Activated T-cell treated with anti-CD3 and anti-CD28 coated beads, Interleukin-2, amount 50 U/mL, for 4 hours (primary cell): ENCODE measurements at places on chromosomes 2 and 18. TPM values are rescaled to one million over a fixed set of nuclear protein-coding genes. Genes with fewer than 3 reads are reported as not detected.

DNA sequence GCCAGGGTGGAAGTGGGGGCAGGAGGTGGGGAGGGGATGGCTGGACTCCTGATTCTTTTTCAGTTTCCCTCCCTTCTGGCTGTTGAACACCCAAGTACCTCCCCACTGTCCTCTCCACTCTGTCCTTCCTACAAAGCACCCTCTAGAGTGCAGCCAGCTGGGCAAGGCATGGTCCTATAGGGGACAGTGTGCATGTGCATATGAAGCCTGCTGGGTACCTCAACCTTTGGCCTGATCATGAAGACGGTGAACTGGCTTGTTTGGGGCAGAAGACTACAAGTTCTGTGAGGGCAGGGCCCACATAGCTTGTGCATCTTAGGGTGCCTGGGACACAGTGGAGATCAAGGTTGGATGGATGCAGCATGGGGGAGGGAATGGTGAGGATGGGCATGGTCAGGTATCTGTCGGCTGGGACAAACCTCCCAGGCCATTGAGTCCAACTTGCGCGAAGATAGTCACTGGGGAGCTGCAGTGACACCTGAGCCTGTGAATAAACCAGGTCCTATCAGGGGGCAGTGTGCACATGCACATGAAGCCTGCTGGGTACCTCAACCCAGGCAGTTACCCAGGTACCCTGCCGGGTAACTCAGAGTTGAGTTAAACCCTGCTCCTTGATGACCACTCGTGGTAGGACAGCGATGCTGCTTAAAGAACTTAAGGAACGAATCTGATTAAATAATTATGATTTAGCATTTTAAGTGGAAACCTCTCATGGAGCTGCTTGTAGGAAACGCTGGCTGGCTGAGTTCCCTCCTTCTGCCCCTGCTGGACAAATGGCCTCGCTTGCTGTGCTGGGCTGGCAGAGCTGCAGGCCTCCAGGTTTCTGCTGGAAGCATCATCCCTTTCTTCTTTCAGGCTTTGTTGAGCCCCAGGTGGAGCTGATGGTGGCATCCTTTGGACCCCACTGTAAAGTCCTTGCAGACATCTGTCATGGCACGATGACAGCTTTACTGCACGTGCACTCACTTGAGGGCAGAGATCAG is 84.0 kb downstream of the POLR1A start:
- no peak for DNase-seq

DNA sequence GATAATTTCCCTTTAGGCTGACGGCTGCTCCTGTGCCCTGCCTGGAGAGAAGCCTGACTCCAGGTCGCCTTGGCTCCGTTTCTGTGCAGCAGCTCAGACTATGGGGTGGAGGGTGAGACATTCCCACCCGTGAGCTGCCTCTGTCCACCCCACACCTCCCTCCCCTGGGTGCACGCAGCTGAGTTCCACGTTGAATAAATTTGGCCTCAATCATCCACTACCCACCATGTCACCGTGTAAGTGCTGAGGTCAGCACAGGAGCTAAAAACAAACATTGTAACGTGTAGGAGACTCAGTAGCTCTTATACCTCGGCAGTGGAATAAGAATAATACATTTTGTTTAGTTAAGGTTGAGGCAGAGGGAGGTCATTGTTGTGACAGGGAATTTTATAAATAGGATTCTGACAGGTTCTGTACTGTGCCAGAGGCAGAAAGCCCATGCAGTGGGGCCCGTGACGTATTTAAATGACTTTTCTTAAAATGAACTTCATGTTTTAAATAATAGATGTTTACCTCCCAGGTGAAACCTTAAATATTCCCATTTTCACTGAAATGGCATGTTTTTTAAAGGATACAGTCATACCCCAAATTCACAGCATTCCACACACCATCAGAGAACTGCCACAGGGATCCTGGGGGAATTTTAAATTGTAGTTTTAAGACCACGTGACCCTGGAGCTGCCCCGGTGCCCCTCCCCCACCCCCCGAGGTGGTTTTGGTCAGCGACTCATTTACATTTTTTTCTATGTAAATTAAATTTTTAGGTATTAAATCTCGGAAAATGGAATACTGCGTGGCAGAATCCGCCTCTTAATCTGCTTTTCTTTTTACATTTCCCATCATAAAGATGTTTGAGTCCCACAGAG is 50.2 kb downstream of the NFATC1 start:
- DNase-seq: no peak

- no peak for DNase-seq
Measured at GRCh38 chr18:38843291-38843690, 1277.7 kb upstream of the CELF4 start.

- DNase-seq: no peak
Measured at GRCh38 chr2:163471947-163472346, 263.9 kb downstream of the FIGN start.

GRCh38 chr2:107137706-107138105 is 251.7 kb upstream of the ST6GAL2 start:
- DNase-seq: no peak

DNA sequence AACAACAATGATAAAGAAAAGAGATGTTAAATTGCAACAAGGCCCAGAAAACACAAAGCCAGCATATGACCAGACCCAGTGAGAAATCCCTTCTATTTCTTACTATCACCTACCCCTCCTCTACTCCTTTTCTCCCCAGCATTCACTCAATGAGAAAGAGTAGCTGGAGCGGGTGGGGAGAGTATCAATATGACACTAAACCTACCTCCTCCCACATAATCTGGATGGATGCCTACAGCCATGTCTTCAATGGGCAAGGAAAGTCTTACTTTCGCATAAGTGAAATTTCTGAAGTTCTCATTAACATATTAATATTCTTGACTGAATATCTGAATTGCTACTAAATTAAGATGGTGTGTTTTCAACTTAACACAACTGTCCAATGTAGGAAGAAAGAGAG is 78.2 kb downstream of the AFF3 start:
- DNase-seq: no peak

DNA sequence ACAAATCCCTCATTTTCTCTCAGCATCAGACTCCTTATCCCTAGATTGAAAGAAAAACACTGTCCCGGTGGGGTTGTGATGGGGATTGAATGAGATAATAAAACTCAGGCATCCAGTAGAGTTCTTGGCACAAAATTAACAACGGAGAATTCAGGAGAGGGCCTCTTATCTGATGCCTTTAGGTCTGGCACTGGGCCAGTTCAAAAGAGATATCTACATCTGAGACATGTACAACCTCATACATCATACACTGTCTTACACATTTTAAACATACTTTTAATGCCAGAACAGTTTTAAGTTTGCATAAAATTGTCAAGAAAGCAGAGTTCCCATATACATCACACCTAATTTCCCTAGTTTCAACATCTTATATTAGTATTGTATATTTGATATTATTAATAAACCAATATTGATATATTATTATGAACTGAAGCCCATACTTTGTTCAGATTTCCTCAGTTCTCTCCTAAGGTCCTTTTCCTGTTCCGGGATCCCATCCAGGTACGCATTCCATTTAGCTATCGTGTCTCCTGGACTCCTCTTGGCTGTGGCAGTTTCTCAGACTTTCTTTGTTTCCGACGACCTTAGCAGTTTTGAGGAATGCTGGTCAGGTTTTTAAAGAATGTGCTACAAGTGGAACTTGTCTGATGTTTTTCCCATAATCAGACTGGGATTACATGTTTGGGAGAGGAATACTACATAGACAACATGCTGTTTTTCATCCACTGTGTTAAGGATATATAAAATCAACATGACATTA is 27.8 kb downstream of the NXPH2 start:
- DNase-seq: no peak

GRCh38 chr2:132009874-132010521 is 151.8 kb downstream of the ANKRD30BL start:
- DNase-seq: no peak

DNA sequence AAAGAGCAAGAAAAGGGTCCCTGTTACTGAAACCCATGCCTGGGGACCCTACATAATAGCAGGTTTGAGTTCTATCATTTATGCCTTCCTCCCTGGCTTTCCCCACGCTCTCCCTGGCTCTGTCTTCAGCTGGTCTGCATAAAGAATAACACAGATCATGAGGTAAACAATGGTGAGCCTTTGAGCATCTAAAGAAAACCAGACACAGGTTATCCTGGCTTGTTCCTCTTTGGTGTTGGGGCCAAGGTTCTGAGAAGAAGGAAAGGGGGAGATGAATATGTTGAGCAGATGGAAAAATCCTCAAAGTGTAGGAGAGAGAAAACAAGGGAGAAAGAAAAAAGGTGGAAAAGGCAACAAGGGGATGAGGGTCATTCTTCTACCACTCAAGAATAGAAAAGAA is 127.3 kb downstream of the CABYR start:
- DNase-seq: no peak

DNA sequence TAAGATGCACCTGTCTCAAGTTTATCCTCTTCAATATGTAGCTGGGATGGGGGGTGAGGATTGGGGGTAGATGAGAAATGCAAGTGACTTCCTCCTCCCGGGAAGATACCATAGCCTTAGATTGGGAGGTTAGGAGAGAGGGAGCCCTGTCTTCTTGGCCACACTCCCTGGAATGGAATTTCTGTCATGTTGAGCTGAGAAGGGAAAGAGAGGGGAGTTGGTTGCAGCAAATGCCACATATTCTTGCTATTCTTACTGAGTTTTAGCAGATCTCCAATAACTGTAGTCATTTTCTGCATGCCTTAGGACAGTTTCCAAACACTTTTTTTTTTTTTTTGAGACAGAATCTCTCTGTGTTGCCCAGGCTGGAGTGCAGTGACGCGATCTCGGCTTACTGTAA is 35.9 kb downstream of the TAF4B start:
- no peak for DNase-seq

DNA sequence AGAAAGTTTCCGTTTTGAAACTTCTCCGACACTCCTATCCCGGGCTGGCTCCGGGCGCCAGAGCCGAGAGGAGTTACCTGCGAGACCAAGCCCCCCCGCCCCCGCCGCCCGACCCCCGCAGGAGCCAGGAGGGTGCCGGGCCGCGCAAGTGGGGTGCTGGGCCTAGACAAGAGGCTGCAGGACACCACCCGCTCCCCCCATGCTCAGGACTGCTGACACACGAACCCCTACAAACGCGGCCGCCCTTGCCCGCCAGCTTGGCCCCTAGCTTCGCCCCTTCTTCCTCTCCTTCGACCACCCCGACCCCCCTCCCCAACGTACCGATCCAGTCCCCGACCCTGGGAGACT is 497 bp downstream of the PLA2R1 start:
- DNase-seq: no peak

DNA sequence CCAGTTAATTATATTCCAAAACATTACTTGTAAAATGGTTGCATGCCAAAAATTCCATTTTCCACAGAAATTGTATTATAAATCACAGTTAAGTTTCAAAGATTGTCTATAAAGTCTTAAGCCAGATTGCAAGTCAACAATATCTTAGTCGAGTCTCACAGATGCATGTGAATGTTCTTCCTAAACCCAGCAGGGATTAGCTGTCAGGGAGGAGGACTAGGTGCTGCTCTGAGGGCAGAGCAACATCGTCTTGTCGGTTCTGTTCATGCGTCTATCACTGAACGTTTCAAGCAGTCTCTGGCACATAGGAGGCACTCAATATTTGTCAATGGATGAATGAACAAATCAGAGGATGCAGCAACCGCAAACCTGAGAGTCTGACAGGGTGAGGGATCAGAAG is 27.0 kb downstream of the EPB41L3 start:
- no peak for DNase-seq

GRCh38 chr2:145875016-145875415 is 1355.1 kb upstream of the ZEB2 start:
- no peak for DNase-seq

GRCh38 chr2:86082756-86083155 is 22.9 kb downstream of the POLR1A start:
- no peak for DNase-seq

- no peak for DNase-seq
Measured at GRCh38 chr2:23385748-23386338, 864 bp downstream of the KLHL29 start.

DNA sequence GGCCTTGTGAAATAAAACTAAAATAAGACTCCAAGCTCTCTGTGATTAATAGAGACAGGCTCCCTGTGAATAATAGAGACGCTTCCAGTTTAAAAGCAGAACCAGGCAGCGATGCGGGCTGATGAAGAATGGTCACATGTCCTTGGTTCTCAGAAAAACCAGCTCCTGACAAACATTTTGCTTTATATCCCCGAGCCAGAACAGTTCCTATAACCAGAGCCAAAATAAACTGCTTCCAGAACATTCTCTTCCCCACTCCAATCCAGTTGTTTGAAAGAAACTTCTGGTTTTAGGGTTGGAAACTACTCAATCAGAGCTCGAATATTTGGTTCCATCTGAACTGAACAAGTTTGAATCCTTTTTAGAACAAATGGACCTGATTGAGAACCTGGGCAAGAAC is 213.7 kb downstream of the TSN start:
- DNase-seq: no peak

GRCh38 chr2:205675861-205676516 is 6.3 kb upstream of the NRP2 start:
- DNase-seq: no peak

GRCh38 chr2:228140934-228141528 is 40.5 kb downstream of the SPHKAP start:
- DNase-seq: no peak

GRCh38 chr2:236658974-236659757 is 89.5 kb downstream of the ACKR3 start:
- DNase-seq: no peak

ATP6V1B1 gene
- not detected for total RNA-seq

INHBB gene
- not detected for total RNA-seq

SLC40A1 gene
- total RNA-seq: 4.6 TPM

HRH4 gene
- total RNA-seq: not detected

MC4R gene
- total RNA-seq: not detected

ELOA2 gene
- not detected for total RNA-seq

CRYGD gene
- not detected for total RNA-seq
